ENCODE measurements at places on chromosomes 12 and 14. TPM values are rescaled to one million over a fixed set of nuclear protein-coding genes. Genes with fewer than 3 reads are reported as not detected.

CCDC197 gene
- not detected for total RNA-seq

RNASE7 gene
- total RNA-seq = not detected

TUBA1B gene
- 2,134 TPM for total RNA-seq

PMEL gene
- 11.3 TPM for total RNA-seq

FSCB gene
- not detected for total RNA-seq

FBRSL1 gene
- 37.3 TPM for total RNA-seq

MYRFL gene
- total RNA-seq = 2.2 TPM

DNA sequence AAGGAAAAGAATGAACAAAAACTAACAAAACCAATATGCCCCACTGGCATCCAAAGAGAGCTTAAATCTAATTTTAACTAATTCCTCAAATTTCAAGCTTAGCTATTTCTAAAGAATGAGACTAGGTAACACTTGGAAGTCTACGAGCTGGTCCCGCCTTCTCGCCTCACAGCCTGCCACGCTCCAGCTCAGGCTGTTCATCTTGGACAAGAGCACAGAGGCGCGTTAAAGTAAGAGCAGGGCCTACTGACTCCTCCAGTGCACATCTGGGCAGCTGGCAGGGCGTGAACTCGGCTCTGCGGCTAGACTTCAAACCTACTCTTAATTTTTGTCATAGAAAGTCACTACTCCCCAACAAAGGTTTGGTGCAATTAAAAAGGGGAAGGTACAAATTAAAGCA lies 64.6 kb downstream of the DICER1 start:
- no peak for DNase-seq
- peaks cover 36% of the 10 kb centered on the region for H3K36me3 ChIP-seq
- peaks cover 14% of the 10 kb centered on the region for H3K4me1 ChIP-seq
- H3K27me3 ChIP-seq = no peaks in the 10 kb centered on the region

- H3K36me3 ChIP-seq = no peaks in the 10 kb centered on the region
- H3K4me3 ChIP-seq = no peak overlapping the region
- H3K27me3 ChIP-seq = no peaks in the 10 kb centered on the region
- no peaks in the 10 kb centered on the region for H3K4me1 ChIP-seq
- no peak for DNase-seq
- no peak overlapping the region for H3K27ac ChIP-seq
These were observed 460.8 kb downstream of the BCAT1 start for GRCh38 chr12:24488091-24488596.

GRCh38 chr12:71160585-71160984 lies 2.8 kb upstream of the TSPAN8 start:
- DNase-seq = peak; percentile 30
- no peak overlapping the region for H3K4me3 ChIP-seq
- no peaks in the 10 kb centered on the region for H3K27me3 ChIP-seq
- no peak overlapping the region for H3K27ac ChIP-seq
- no peaks in the 10 kb centered on the region for H3K36me3 ChIP-seq

DNA sequence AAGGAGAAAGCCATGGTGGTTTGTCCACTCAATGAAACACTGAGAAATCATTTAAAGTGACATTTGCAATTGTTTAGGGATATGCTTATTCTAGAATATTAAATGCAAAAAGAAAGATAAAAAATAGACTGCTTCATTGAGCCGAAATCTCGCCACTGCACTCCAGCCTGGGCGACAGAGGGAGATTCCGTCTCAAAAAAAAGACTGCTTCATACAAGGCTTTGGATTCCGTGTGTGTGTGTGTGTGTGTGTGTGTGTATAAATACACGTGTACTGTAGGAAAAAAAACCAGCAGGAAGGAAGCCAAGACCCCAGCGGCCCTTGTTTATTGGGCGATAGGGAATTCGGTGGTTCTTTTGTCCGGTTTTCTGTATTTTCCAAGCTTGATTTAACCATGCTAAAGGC lies 3.2 kb upstream of the ZNF839 start:
- peaks cover 8% of the 10 kb centered on the region for H3K4me1 ChIP-seq
- H3K36me3 ChIP-seq = no peaks in the 10 kb centered on the region
- no peaks in the 10 kb centered on the region for H3K27me3 ChIP-seq
- DNase-seq = peak; percentile 63
- H3K4me3 ChIP-seq = peak overlapping the region; percentile 71
- H3K27ac ChIP-seq = peak overlapping the region; percentile 61

DNA sequence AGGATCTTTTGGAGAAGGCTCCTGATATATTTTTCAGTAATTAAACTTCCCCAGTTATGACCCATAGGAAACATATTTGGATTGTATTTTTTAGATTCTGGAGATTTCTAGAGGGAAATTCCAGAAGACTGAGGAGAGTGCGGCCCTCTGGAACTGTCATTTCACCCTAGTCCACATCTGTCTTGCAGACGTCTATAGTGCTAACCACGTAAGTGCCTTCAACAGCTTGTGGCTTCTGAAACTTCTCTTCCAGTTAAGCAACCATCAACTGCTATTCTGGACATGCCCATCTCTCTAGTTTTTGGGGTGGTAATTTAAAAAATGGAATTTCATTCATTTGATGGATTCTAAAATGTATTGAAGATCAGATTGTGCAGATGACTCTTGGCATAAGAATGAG lies 1098.8 kb downstream of the TMEM121 start:
- no peaks in the 10 kb centered on the region for H3K36me3 ChIP-seq
- no peak overlapping the region for H3K27ac ChIP-seq
- no peaks in the 10 kb centered on the region for H3K4me1 ChIP-seq
- H3K4me3 ChIP-seq = no peak overlapping the region
- no peak for DNase-seq

GRCh38 chr12:123150275-123150743 lies 581 bp downstream of the PITPNM2 start:
- peaks cover 19% of the 10 kb centered on the region for H3K4me1 ChIP-seq
- no peaks in the 10 kb centered on the region for H3K36me3 ChIP-seq
- H3K27ac ChIP-seq = no peak overlapping the region
- peaks cover 3% of the 10 kb centered on the region for H3K27me3 ChIP-seq
- H3K4me3 ChIP-seq = peak overlapping the region; percentile 71

GRCh38 chr14:100416921-100417860 lies 94.1 kb downstream of the SLC25A47 start:
- DNase-seq = peak; percentile 90
- no peaks in the 10 kb centered on the region for H3K27me3 ChIP-seq
- H3K36me3 ChIP-seq = no peaks in the 10 kb centered on the region
- no peak overlapping the region for H3K27ac ChIP-seq
- H3K4me1 ChIP-seq = no peaks in the 10 kb centered on the region

- H3K4me3 ChIP-seq = no peak overlapping the region
- H3K27me3 ChIP-seq = no peaks in the 10 kb centered on the region
- peak; percentile 14 for DNase-seq
These were observed 50.2 kb upstream of the ELK3 start for GRCh38 chr12:96143827-96144565.

DNA sequence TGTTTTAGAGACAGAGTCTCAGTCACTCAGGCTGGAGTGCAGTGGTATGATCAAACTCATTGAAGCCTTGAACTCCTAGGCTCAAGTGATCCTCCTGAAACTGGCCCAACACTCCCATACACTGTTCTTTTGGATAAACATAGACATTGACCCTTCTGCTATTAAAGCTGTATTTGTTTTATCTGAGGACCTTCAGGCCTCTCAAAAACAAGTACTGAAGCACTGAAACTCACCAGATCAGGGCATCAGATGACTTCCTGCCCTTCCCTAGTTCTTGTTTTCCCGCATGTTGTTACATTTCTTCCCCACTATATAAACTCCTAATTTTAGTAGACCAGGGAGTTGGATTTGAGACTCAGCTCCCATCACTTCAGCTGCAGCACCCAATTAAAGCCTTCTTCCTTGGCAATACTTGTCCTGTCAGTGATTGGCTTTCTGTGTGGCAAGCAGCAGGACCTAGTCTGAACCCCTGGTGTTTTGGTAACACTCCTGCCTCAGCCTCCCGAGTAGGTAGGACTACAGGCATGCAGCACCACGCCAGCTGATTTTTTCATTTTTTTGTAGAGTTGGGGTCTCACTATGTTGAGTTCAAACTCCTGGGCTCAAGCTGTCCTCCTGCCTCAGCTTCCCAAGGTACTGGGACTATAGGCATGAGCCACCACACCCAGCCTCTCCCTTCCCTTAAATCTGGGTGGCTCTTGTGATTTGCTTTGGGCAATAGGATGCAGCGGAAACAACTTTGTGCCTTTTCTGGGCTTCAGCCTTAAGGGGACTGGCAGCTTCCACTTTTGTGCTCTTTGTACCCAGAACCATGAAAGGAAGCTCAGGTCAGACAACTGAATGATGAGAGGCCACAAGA lies 12.5 kb upstream of the IFT81 start:
- no peaks in the 10 kb centered on the region for H3K27me3 ChIP-seq
- H3K4me1 ChIP-seq = peaks cover 33% of the 10 kb centered on the region
- no peak for DNase-seq
- no peak overlapping the region for H3K4me3 ChIP-seq

GRCh38 chr12:67705394-67706370 lies 57.1 kb downstream of the DYRK2 start:
- H3K27ac ChIP-seq = no peak overlapping the region
- H3K4me1 ChIP-seq = no peaks in the 10 kb centered on the region
- DNase-seq = no peak
- H3K36me3 ChIP-seq = no peaks in the 10 kb centered on the region

DNA sequence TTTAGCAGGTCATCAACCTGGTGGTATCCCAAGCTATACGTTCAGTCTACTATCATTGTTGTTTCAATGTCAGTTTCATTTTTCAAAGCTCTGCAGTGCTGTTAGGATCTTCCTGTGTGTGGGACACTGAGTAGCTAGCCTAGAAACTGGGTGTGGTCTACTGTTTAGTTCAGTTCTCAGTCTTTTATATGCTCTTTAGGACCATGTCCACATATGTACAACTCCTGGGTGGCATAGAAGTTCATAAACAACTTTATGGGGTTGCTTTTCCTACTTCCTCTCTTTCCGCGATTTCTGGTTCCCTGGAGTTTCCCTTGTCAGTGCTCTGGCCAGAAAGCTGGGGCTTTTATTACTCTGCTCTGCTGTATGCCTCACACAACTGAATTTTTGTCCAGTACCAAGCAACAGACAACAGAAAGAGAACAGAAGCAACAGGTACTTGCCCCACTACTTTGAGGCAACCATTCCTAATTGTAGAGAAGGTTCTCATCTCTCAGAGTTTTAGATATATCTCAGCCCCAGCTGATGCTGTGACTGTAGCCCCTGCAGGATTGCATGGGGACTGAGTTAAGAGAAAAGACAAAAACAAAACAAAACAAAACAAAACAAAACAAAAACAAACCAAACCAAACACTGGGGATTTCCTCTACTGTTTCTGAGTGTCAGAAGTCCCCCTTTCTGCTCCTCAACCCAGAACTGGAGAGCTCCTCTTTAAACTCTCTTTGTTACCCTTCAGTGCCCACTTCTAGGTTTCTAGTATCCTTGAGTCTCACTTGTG lies 30.3 kb downstream of the MIS18BP1 start:
- no peak overlapping the region for H3K4me3 ChIP-seq
- H3K27me3 ChIP-seq = no peaks in the 10 kb centered on the region
- H3K27ac ChIP-seq = no peak overlapping the region
- H3K36me3 ChIP-seq = peaks cover 7% of the 10 kb centered on the region
- H3K4me1 ChIP-seq = no peaks in the 10 kb centered on the region
- DNase-seq = no peak

DNA sequence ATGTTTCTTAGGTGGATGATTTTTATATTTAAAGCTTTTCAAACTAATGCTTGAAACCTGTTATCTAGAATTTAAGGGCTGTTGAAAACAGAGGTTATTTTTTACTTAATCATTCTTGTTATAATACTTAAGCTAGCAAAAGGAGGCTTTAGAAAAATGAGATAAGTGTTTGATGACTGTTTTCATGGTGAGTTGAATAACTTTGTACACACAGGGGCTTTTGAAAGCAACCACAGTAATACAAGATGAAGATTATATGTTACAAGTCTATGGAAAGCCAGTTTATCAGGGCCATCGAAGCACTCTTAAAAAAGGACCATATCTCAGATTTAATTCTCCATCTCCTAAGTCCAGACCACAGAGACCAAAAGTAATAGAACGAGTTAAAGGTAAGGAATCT lies 33.3 kb downstream of the KIAA0586 start:
- no peak for DNase-seq
- H3K36me3 ChIP-seq = peaks cover 15% of the 10 kb centered on the region
- no peaks in the 10 kb centered on the region for H3K4me1 ChIP-seq
- H3K4me3 ChIP-seq = no peak overlapping the region
- no peaks in the 10 kb centered on the region for H3K27me3 ChIP-seq

DNA sequence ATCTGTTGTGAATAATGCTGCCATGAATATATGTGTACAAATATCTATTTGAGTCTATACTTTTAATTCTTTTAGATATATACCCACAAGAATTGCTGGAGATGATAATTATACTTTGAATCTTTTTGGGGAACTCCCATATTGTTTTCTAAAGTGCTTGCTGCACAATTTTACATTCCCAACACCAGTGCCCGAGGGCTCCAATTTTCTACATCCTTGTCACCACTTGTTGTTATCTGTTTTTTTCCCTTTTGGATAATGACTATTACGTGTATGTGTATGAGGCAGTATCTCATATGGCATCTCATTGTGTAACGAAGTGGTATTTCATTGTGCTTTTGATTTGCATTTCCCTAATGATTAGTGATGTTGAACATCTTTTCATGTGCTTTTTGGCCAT lies 127.1 kb downstream of the SUDS3 start:
- no peak overlapping the region for H3K27ac ChIP-seq
- H3K4me1 ChIP-seq = no peaks in the 10 kb centered on the region
- no peak overlapping the region for H3K4me3 ChIP-seq
- no peaks in the 10 kb centered on the region for H3K36me3 ChIP-seq
- no peak for DNase-seq
- H3K27me3 ChIP-seq = no peaks in the 10 kb centered on the region

DNA sequence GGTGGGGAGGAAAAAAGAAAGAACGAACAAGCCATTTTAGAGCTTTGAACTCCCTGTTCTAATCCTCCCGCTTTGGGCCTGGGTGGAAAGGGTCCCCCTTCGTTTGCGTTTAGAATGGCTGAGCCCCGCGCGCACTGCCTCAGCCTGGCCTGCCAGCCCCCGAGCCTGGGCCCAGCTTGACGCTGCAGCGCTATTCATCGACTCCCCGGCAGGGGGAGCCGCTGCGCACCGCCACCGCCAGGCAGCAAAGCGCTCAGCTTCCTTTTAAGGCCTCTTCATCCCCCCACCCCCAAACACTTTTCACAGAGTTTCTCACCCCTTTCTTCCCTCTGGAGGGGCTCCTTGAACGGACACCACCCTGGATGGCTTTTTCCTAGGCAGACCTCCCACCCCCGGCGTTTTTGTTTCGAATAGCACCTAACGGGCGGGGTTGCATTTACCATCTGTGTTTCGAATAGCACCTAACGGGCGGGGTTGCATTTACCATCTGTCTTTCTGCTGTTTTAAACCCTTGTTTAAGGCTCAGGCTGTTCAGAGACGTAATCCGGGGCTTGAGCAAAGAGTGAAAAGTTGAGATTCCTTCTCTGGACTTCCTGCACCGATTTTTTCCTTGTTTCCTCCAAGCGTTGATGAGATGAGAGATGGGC lies 56.4 kb upstream of the PIWIL1 start:
- no peak for DNase-seq
- H3K4me1 ChIP-seq = no peaks in the 10 kb centered on the region
- H3K27me3 ChIP-seq = peaks cover 13% of the 10 kb centered on the region
- no peak overlapping the region for H3K4me3 ChIP-seq
- no peaks in the 10 kb centered on the region for H3K36me3 ChIP-seq
- H3K27ac ChIP-seq = no peak overlapping the region
